Hematopoietic multipotent progenitor cell treated with erythropoietin and hydrocortisone succinate and interleukin-3 and kit ligand, for 4 days (in vitro differentiated cells): ENCODE measurements at places on chromosomes 1 and 21.
A peak's percentile ranks its signal among the peaks of the same experiment; 100 is the strongest.

DNA sequence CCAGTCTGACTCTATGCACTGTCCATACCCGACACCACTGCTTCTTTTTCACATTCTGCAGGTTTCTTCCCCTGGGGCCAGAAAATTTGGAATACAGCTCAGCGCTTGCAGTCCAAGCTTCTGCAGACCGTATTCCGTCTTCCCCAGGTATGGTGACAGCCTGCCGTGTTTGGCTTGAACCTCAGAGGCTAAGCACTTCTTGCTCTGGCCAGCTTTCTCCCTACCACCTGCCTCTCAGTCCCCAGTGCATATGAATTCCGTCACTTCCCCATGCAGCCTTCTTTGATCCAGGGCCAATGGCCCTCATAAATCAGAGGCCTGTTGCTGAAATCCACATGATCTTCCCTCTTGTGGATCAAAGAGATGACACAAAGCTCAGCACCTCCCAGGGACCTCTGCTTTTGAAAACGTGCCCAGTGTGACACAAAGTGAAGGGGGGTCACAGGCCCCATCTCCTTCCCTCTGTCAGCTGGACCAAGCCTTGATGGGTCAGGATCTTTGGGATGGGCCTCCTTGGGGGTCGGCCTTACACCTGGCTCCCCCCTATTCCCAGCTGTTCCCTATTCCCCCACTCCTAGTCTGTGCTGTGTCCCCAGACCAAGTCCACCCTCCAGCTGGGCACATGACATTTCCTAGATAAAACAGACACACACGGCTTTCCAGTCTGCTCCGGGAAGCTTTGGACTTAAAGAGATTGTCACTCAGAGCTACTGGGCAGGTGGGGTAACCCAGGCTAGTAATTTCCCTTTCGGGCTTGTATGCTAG lies 66.6 kb downstream of the HMGB4 start:
- DNase-seq, result no peak

DNA sequence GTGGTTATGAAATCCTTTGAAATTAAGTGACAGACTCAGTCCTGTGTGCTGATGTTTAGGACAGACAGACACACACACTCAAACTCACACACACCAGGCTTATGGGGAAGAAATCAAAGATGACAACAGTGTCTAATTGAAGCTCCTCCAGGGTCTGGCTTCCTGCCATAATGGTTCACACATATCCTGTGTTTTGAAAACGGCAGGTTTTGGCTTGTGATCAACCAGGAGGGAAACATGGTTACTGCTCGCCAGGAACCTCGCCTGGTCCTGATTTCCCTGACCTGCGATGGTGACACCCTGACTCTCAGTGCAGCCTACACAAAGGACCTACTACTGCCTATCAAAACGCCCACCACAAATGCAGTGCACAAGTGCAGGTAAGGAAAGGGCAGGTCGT lies 4.6 kb downstream of the MTARC1 start:
- peak; percentile 42 for DNase-seq

- DNase-seq, result peak; percentile 36
These were observed 6.8 kb downstream of the SMIM1 start for GRCh38 chr1:3779265-3779911.

GRCh38 chr1:46522184-46522968 lies 29.1 kb downstream of the KNCN start:
- peak; percentile 97 for DNase-seq

DNA sequence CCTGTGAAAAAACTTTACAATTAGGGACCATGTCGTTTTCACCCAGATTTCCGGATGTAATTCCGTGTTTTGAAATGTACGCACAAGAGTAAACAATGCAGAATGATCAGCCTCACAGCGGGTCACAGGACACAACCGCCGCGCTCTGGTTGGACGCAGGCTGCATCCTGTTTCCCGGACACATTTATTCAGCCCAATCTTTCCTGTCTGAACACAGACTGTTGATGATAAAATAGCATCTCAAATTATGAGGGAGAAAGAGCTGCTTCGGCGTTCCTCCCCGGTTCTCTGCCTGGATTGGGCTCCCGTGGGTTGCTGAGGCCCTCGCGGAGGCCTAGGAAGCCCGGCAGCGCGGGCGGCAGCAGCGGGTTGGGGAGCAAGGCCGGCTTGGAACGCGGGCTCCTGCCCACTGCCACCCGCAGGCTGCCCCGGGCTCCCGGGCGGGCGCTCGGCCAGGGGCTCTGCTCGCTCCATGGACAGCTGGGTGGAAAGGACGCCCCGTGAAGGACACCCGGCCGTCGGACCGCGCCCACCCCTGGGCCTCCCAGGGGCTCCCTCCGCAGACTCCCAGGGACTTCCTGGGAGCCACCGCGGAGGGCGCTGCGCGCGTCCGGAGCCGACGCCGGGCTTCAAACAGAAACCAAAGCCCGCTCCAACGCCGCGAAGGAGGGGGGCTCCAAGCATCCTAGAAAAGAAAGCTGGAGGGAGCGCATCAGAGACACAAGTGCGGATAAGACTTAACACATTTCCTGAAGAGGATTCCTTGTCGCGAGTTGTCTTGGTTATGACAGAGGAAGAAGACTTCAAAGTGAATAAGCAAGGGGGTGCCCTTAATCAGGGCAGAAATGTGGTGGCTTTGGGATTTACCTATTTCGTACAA lies 122.3 kb downstream of the ESRRG start:
- DNase-seq, result peak; percentile 71

- no peak for DNase-seq
These were observed 189.6 kb downstream of the KAZN start for GRCh38 chr1:14788080-14788479.

DNA sequence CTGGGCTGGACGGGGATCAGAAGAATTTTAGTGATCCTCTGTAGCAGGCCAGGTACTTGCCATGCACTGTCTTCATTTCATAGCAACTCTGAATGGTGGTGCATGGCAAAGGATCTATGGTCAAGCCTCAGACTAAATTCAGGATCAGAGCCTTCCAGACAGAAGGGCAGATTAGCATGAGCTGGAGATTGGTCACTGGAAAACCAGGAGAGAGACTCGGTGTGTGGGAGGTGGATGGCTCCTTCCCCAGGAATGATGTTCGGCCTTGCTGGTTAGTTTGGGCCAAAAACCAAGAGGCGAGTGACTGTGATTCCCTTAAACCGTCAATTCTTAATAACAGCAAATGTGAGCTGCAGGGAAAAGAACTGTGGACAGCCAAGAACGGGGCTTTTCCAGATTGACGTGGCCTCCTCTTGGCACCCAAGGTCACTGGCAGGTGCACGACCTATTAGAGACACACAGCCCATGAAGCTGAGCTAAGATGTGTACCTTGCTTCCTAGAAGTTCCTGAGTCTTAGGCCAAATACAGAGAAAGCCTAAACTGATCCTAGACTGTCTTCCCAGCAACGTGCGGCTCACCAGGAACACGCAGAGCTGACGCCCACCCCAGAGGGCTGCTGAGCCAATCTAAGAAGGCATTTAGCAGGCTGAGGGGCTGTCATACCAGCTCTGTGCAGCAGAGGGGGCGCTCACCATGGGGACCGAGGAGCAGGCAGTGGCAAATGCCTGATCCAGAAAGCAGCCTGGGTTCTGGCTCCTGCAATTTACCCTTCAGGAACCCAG lies 18.5 kb downstream of the ALDH4A1 start:
- peak; percentile 82 for DNase-seq

- DNase-seq, result no peak
These were observed 260.3 kb downstream of the FAF1 start for GRCh38 chr1:50699795-50700194.

DNA sequence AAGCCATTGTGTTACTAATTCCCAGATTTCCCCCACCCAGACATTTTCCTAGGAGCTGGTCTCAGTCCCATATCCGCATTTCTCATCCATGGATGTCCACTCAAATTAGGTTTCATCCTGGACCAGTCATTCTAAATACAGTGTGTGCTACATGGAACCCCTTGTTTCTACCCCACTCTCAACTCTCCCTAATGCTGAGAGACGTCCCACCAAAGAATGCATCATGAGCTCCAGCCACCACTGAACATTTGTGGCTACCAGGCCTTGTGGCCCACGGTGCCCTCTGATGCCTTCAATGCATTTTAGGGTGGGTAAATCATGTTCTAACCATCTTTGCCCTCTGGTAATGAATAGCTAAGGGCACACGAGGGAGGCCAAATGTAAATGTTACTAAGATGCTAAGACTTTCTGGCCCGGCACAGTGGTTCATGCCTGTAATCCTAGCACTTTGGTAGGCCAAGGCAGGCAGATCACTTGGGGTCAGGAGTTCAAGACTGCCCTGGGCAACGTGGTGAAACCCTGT lies 13.3 kb upstream of the RAB42 start:
- DNase-seq, result no peak

DNA sequence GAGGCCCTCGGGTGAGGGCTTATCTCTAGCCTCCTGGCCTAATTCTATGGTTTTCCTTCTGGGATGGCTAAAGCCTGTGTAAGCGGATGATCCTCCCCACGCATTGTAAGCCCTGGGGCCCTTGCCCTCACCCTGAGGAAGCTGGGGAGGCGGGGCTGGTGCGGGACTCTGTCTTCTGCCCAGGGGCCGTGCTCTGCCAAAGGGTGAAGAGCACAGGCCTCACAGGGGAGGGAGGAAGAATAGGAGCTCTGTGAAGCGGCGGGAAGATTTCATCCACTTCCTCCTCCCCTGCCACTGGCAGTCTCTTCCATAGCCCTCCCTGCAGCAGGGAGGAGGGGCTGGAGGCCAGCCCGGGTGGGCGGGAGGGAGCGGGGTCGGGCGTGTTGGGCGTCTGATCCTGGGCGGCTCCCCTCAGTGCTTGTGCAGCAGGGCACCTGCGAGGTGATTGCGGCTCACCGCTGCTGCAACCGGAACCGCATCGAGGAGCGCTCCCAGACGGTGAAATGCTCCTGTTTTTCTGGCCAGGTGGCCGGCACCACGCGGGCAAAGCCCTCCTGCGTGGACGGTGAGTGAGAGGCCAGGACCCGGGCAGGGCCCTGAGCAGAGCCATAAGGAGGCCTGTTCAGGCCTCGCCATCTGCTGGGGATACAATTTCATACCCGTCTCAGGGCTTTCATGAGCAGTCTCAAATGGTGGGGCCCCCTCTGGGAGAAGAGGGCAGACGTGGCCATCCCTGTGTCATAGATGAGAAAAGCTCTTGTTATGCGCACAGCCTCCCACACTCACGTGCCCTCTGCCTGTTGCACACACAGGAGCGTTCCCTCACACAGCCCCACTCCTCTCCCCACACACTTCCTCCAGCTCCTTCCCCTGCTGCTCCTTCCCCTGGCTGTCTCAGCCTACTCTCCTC lies 7.7 kb upstream of the PPM1J start:
- DNase-seq, result no peak

- no peak for DNase-seq
These were observed 26.7 kb downstream of the MIA3 start for GRCh38 chr1:222644636-222644980.

DNA sequence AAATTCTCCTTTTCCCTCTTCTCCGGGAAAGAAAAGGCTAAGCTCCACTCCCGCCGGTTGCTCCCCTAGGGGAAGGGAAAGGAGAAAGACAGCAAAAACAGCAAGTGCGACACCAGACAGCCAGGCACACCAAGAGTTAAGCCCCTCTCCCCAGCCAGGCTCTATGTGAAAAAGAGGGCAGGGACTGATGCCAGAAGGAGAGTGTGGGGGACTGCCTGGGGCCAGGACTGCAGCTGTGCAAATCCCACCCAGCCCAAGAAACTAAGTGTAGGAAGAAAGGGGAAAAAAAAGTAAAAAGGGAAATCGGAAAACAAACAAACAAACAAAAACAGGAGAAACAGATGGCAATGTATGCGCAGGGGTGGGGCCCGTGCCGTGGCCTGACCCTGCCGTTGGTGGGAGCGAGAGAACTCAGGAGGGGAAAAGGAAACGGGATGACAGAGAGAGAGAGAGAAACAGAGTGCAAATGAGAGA lies 27.7 kb upstream of the FMO1 start:
- DNase-seq, result no peak

GRCh38 chr1:162709870-162710269 lies 77.6 kb downstream of the DDR2 start:
- DNase-seq, result no peak

GRCh38 chr21:44443891-44444285 lies 11.4 kb upstream of the LRRC3 start:
- no peak for DNase-seq

GRCh38 chr1:234963180-234963903 lies 165.3 kb downstream of the TOMM20 start:
- peak; percentile 98 for DNase-seq

DNA sequence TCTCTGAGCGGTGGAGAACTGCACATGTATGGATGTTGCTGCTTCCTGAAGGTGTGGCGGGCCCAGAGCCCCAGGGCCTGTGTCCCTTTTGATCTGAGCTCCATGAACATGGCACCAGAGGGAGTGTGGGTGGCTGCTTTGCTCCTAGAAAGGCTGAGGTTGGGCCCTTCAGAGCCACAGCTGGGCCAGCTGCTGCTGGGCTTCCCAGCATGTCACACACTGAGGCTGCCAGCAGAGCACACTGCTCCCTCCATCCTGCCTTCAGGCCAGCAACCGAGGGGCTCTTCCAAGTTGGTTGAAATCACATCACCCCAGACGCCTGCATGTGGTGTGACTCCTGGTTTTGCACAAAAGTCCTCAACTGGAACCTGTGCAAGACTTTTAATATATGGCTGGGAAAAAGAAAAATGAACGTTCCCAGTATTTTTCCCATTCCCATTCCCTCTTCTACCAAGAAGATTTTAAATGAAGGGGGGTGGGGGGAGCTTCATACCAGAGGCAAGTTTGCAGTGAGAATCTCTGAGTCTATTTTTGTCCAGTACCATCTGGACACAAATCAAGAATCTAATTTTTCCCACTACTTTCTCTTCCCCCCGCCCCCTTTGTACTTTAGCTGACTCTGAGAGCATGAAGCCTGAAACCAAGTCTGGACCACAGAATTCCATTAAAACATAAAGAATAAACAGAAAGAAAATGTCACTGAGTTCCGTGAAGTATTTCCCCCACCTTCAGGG lies 26.2 kb upstream of the NGF start:
- no peak for DNase-seq

DNA sequence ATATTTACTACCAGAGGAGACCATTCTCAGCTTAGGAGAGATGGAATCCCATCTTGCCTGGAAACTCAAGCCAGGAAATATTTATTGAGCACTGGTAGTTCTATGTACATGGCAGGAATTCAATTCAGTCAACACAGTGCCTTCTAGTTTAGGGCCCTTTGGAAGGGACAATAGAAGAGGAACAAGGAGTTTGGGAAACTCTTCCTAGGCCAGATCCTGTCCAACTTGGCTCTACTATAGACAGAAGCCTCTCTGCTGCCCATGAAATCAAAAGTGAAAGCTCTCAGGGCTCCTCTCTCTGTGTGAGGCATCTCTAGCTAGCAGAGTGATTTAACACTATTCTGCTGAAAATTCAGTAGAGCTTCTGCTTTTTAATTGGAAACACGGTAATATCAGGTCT lies 244.6 kb upstream of the MAP1LC3C start:
- DNase-seq, result no peak

DNA sequence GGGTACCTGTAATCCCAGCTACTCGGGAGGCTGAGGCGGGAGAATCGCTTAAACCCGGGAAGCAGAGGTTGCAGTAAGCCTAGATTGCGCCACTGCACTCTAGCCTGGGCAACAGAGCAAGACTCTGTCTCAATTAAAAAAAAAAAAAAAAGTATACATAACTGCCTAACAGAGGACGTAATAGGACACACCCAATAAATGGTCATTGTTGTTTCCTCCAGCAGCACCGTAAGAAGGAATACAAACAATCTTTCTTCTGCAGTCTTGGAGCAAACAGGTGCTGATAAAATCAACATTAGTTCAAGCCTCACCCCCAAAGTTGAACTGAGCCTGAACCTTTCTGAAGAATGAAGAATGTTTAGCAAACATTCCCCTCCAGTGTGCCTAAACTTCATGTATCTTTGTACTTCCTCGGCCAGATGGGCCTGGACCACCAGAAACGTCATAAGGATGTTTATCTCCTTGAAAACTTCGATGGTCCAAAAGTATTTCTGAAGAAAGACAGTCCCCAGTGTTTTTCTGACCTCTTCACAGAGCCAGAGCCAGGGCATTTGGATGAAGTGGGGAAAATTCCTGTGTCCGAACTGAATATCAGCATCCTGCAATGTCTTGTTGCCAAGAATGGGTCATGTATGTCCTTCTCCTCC lies 136.8 kb upstream of the F3 start:
- no peak for DNase-seq
